ENCODE measurements at places on chromosomes 5 and 9. TPM values are rescaled to one million over a fixed set of nuclear protein-coding genes. Genes with fewer than 3 reads are reported as not detected.

Gene STK32A
- polyA plus RNA-seq, result 2.6 TPM

Gene LECT2
- 12.3 TPM for polyA plus RNA-seq

DNA sequence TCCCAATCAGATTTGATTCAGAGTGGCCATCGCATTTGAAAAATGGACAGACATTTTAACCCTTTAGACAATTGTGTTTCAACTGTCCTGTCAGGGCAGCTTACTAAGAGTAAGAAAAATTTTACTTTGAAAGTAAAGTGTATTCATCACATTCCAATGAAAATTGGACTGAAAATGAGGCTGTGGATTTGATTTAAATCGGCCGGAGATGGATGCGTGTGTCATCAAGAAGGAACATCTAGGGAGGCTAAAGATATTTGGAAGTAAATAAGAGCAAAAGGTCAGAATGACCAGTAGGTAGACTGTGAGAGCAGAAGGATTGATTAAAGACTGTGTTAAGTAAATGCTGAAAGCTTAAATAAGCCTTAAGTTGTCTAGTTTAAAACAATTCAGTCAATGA, 1.5 kb downstream of the ZCCHC7 start:
- no peak for DNase-seq

DNA sequence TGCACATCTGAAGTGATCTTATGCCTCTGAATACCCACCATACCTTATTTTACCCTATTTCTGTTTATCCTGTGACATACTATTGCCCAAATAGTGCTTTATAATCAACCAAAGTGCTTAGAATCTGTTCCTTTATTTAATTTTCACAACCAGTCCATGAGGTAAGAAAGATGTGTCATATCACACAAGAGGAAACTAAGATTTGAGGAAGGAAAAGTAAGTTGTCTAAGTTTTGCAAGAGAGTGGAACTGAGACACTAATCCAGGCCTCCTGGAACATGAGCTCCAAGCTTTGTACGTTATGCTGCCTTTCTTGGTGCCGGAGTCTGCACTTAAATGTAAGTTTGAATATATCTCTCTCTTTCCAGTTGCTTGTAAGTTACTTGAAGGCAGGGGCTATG, 17.2 kb downstream of the KDM3B start:
- DNase-seq, result no peak

DNA sequence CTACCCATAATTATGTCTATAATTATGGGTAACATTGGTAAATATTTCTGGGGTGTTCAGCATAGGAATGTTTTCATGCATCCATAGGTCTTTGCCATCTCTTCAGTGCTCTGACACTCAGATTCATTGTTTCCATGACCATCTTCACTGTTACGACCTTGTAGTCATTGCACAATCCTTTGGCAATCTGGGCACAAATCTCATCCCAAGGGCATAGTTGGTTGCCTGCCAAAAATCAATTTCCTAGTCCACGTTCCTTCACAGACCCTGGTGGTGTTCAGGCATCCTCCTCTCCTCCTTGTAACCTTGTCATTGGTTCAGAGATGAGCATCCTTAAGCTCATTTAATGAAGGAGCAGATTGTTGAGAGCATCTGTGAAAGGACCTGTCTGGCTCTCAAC, 1400.7 kb downstream of the CDH12 start:
- no peak for DNase-seq

Gene PHF24
- 0.11 TPM for polyA plus RNA-seq

DNA sequence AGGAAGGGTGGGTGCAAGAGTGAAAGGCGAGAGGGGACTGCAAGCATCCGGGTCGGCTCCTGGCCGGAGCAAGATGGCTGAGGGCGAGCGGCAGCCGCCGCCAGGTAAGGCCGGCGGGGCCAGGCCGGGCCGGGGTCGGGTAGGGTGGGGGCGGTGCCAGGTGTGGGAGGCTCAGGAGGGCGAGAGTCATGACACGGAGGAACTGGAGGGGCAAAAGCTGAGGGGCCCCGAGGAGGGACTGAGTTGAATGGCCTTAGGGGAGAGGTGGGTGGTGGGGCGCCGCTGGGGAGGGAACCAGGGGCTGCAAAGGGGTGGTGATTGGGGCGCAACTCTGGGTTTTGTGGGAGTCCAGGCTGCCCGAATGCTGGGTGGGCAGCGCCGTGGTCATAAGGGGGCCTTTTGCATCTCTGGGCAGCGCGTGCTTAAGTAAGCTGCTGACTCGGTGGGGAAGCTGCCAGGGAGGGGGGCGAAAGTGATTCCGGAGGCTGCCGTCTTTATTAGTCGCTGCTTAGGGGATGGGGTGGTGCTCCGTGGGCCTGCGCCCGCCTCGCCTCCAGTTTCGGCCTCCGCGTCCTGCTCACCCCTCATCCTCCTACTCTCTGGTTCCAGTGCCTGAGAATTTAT, 425 bp downstream of the PTPA start:
- DNase-seq, result peak; percentile 60

DNA sequence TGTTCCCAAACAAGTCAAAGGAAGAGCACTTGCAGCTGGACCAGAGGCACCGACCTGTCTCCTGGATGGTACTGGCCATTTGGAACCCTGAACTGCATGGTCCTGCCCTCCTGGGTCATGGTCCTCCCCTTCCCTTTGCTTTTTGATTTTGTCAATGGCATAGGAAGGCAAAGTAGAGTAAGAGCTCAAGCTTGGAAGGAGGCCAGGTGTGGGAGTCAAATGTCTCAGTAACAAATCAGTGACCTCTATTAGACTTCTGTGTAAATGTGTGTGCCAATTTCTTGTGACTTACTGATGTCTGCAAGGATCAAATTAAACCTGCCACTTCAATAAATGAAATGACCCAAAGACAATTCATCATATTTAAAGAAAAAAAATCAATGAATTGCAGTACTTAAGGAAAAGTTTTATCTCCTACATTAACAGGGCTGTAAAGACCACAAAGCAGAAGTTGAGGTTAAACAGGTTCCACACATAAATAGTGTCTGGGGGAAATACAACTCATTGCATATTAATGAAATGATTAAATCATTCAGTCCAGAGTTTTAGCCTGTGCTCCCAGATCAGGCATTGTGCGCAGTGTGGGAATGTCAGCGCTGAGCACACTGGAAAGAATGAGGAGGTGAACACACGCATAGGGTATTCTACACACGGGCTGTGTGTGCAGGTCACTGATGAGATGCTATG, 32.7 kb downstream of the OSMR start:
- no peak for DNase-seq

Gene SLC46A2
- polyA plus RNA-seq, result not detected

Gene PHYHD1
- polyA plus RNA-seq, result 32.3 TPM

DNA sequence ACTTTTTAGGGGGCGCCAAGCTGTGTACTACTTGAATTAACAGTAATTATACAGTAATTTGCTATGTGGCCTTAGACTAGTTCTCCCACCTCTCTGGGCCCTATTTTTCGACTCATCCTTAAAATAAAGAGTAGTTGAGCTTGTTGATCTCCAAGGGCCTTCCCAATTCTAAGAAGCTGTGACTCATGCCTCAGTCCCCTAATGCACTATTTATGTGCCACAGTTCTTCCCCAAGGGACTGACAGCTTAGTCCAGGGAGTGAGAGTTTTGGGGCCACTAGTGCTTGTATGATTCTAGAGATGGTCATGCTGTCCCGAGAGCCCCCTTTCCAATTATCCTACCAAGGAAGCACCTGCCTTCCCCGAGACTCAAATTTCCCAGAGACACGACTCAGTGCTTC, 149.7 kb downstream of the PAPPA start:
- no peak for DNase-seq

Gene SPATA31A3
- not detected for polyA plus RNA-seq

DNA sequence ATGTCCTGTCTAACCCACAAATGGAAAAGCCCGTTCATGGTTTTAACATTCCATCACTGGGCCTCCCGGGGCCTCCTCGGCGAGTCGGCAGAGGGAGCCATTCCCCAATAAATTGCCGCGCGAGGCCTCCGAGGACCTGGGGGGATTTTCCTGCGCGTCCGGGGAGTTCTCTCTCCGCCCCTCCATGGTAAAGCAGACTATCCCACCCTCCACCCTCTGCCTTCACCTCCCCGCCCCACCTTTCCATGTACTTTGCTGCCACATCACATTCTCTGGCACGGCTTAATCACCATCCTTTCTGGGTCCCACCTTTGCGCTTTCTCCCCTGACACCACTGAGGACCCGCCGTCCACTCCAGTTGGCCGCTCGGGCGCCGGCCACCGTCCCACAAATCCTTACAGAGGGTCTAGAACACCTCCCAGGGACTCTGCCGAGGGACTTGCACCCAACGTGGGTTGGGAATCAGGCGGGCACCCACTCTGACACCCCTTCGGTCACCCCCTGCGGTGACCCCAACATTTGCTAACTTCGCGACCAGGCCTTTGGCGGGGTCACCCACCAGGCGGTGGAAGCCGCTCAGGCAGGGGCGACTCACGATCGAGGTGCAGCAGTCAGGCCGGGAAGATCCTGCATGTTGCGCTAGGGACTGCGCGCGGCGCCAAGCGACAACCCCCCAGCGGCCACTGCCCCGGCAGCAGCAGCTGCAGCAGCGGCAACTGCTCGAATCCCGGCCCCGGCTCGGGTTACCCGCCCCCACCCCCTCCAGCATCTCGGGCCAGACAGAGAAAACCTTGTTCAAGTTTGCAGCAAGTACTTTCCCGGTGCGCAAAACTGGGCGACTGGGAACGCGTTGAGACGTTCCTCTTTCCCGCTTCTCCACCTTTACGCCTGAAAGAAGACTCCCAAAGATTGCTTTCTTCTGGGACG, at the start of gene MEGF10:
MEGF10 (plus strand) TSS at position 778 of the 927 bp plus-strand sequence. CDS start 40,513 bp downstream, outside the sequence.
- DNase-seq, result peak; percentile 71

- DNase-seq, result no peak
Observed at GRCh38 chr5:73906277-73906676, 280.3 kb downstream of the ARHGEF28 start.

- DNase-seq, result no peak
Observed at GRCh38 chr9:105658351-105658750, 3.9 kb upstream of the TAL2 start.

- DNase-seq, result no peak
Observed at GRCh38 chr5:62314213-62314830, 8.3 kb downstream of the KIF2A start.

DNA sequence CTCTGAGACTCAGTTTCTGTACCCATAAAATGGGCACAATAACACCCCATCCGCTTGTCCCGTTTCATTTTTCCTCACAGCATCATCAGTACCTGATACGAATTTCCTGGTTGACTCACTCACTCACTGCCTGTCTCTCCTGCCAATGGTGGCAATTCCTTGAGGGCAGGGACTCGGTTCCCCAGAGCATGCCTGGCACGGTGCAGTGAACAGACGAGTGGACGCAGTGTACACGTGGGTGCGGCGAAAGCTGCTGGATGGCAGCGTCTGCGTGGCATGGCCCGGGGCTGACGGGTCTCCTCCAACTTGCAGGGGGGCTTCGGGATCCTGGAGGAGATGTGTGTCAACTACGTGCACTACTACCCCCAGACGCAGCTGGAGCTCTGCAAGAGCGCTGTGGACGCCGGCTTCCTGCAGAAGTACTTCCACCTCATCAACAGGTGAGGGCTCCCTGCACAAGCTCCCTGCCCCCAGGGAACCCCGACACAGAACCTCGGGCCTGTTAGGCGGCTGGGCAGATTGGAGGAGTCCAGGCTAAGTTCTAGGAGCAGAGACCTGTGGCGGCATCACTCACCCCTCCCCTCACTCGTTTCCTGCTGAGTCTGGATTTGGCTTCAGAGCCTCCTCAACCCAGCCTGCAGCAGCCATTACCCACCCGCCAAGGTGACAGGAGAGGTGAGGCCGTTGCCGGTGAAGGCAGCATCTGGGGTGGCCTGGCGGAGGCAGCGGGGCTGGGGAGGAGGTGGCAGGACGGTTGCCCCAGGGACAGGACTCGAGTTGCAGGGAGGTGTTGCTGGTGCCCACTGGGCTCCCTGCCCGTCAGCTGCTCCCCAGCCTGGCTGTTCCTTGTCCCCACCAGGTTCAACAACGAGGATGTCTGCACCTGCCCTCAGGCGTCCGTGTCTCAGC, 20.3 kb downstream of the DBH start:
- DNase-seq, result no peak

DNA sequence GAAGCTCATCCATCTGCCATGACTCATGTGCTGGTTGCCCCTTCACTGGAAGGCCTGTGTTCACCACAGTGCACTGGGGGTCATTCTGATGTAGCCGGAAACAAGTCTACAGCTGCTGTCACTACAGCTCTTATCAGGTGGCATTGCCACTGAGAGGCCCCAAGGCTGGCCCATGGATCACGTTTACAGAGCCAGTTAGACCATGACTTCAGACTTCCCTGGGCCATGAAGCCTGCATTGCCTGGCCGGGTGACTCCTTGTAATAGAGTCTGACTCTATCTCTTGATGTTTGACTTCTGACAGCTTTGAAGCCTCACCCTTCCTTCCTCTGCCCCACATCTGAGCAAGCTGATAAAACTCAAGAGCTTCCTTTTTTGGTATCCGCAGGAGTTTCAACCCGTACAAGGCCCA, 473.5 kb upstream of the DAP start:
- DNase-seq, result peak; percentile 21

DNA sequence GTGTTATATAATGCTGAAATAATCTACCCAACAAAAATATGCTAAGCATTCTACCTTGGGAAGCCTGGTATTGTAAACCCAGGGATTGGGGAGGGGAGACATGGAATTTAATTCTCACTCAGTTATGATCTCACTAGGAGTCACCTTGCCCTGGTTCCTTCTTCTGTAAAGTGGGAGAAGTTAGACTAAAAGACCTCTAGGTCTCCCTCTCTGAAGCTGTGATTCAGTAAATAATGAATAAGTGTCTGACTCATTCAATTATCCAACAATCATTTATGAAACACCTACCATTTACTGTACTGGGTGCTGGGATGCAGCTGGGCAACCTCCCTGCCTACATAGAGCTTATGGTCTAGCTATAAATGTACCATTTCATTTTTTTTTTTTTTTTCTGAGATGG, 20.2 kb upstream of the SPARC start:
- no peak for DNase-seq

Gene LCNL1
- 0.47 TPM for polyA plus RNA-seq

DNA sequence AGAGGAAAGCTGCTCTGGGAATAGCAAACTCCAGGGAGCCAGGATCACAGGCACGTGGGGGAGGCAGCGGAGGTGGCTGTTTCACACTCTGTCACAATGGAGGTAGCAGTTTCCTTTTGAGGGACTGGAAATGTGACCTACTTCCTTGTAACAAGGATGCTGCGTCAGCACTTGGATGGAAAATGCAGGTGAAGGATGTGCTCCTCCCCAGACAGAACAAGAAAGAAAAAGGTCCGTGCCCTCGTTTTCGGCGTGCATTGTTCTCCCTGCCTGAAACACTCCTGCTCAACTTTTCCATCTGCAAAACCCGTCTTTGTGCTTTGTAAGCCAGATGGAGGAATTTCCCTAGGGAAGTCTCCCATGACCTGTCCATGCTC, 55.1 kb upstream of the SH3PXD2B start:
- DNase-seq, result no peak

Gene ARL10
- 4.4 TPM for polyA plus RNA-seq

DNA sequence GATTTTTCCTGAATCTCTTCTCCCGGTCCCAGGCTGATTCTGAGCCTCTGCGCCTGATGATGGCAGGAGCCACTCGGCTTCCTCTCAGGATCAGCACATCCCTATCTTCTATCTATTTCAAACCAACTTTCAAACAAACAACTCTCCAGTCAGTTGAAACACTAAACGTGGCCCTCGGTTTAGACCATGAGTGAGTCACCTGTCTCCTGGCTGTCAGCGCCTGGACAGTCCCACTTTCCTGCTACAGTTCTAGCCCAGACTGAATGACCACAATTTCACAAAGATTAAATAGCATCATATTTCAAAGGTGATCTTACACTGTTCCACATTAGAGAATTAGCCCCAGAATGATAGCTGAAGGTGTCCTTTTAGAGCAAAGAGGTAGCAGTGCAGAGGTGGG, 6.2 kb downstream of the SLC6A19 start:
- no peak for DNase-seq

All from hepatocyte (in vitro differentiated cells).